ENCODE measurements at places on chromosomes 2 and 18.

- no peak for DNase-seq
Measured at GRCh38 chr18:59733421-59733820, 36.2 kb upstream of the CCBE1 start.

- DNase-seq, result no peak
Measured at GRCh38 chr2:119721462-119721861, 38.3 kb upstream of the PTPN4 start.

GRCh38 chr2:113910967-113911678, 21.2 kb downstream of the ACTR3 start:
- no peak for DNase-seq

DNA sequence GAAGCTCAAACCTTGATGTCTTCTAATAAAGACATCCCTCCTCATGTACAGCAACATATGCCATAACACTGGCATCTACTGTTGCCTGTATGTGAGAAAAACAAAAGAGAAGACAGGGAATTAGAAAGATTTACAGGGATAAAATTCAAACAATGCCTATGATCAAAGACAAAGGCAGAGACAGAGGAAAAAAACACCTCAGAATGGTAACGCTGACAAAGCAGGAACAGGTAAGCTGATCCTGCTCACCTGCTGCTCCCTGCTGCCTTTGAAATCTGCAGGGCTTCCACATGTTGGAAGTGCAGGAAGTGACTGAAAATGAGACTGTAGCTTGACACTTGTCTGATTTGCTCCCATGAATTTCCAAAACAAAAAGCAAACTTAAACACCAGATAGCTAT, 90.2 kb upstream of the DNAJC10 start:
- DNase-seq, result peak; percentile 31

DNA sequence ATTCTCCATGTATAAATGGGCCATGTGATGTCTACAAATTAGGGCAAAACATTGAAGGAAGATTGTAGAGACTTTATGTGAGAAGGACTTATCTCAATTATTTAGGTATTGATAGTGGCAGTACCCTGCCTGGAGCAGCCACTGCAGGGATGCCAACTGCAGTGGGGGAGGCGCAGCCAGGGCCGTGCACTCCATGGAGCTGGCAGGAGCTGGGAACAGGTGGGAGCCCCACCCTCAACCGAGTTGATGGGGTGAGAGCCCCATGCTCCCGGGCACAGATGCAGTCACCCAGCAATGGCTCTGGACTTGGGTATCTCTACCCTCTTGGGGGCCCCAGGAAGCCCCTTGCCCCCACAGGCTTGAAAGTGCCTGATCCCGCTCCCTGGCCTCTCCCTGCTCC, 564.3 kb downstream of the SLC4A3 start:
- no peak for DNase-seq

GRCh38 chr2:134549104-134549503, 169.7 kb downstream of the TMEM163 start:
- no peak for DNase-seq

DNA sequence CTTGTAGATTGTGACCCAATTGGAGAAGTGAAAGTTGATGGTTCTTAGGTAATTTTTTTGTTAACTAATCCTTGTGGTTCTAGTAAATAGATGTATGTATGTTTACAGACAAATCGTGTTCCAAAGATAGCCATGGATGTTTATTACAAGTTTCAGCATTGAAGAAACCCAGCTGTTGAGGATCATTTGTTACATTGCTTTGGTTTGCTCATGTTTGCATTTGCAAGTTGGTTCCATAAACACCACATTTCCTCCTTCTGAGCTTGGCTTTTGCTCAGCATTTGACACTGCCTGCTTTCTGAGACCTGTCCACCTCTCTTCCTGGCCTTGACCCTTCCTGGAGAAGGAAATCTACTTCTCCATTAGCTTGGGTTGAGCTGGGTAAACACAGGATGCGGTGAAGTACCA, 1.8 kb upstream of the CCDC68 start:
- DNase-seq, result no peak

DNA sequence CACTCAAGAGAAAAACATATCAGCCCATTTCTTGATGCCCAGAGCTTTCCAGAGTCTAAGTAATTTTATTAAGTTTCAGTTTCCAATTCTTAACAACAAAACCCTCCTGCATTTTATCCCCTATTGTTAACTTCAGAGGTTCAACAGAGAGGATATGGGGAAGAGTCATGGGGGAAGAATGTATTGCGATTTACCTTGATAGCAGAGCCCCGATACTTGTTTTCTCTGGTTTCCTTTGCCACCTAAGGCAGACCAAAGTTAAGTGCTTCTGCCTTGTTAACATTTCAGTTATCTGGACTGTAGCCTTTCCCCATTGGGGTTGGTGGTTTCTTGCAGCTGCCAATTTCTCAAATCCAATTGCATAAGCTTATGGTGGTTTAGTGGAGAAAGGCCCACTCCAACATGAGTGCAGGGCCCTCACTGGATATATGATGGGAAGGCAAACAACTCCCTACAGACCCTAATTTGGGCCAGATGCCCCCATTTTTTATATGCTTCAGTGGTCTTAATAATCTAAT, 82.0 kb upstream of the ITGB6 start:
- DNase-seq, result no peak

DNA sequence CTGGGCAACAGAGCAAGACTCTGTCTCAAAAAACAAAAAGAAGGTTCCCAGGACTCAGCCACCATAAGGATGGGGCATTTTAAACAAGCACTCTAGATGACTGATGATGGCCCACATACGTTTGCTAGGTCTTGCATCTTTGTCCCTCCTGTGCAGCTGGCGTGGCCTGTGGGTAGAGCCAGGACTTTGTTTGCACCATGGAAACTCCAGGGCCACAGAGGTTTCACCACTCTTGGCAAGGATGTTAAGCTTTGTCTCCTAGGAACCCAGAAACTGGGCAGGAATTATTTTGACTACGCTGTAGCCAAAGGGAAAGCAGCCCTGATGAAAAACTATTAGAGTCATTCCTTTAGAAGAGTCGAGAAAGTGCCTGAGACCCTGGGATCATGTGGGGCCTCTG, 75.3 kb upstream of the STPG4 start:
- DNase-seq, result no peak

- DNase-seq, result no peak
Measured at GRCh38 chr2:29776406-29776805, 145.0 kb downstream of the ALK start.

DNA sequence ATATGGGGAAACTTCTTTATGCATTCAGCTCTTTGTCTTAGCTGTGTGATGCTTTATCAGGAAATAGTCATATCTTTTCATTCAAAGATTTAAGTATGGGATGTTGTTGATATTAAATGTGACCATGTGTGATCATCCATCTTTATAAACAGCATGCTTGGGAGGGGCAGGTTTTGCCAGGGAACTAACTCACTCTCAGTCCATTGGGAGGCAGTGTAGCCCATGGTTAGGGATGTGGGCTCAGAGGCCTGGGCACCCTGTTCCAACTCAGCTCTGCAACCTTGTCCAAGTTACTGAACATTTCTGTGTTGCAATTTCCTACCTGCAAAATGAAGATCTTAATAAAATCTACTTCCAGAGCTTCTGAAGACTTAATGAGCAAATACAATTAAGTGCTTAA, 92.0 kb upstream of the BCL2L11 start:
- DNase-seq, result no peak

- DNase-seq, result no peak
Measured at GRCh38 chr2:53939656-53940055, 31.1 kb downstream of the PSME4 start.

DNA sequence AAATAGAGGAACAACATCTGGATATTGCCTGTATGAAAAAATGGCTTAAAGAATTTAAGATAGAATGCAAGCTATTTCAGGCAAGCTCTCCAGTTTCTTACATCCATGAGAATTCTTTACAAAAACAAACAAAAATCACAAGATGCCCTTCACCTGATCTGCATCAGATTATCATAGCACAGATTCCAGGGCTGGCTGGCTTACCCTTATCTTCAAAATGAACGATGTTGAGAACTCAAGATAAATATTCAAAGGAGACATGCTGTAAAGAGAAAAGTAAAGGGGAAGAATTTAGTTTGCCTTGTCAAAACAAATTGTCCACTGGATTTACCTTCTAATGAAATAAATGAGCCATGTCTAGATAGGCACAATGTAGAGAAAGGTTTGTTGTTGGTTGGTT, 18.7 kb upstream of the SLC40A1 start:
- no peak for DNase-seq

DNA sequence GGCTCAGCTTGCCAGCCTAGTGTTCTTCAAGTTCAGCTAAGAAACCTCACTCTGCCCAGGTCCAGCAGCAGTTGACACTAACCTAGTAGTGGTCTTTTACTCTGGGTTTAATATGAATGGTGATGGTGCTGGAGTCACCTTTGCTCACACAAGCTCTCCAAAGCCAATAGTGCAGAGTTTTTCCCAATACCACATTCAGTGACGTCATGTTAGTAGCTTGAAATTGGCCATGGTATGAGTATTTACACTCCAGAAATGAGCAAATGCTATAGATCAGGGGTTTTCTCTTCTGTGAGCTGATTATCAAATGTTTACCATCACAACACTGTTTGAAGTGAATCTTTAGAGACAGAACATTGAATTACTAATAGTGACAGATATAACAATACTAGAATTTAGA, 209.1 kb downstream of the KCNH7 start:
- DNase-seq, result no peak

DNA sequence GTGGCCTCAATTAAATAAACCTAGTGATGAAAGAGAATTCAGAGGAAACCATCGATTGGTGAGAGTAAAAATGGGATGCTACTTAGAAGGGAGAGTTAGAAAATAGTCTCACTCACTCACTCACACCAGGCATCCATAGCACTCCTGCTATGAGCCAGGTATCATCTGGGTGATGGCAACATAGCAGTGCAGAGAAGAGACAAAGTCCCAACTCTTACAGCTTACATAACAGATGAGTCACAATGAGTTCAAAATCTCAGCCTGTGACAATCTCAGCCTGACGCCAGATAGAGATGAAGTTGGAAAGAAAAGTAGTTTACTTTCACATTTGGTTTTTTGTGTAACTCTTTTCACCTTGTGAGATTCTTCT, 55.4 kb upstream of the THOC1 start:
- DNase-seq, result no peak

DNA sequence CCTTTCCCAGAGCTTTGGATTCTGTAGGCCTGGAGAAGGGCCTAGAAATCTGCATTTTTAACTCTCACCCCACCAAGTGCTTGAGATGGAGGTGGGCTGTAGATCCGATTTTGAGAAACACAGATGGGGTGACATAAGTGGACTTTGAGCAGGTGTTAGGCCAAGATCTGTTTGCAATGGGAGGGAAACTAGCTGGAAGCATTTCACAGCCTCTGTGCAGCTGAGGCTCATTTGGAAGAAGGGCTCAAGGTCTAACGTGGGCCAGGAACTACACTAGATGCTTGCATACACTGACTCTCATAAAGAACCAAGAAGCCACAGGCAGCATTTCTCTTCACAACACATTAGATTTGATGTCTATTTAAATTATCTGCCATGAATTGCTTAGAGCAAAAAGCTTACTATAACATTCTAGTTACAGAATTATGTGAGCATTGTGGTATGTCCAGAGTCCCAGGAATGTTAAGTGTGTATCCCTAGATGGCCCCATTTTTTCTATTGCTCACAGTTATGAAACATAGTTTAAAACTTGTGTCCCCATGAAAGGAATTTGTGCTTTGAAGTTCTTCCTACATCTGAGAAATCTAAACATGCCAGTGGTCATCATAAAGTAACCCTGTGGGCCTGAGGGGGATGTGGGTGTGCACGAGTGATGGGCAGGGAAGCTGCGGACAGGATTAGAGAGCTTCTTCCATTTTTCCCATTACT, 77.2 kb downstream of the CD28 start:
- DNase-seq, result no peak

- no peak for DNase-seq
Measured at GRCh38 chr2:1477196-1478040, 64.2 kb downstream of the TPO start.

DNA sequence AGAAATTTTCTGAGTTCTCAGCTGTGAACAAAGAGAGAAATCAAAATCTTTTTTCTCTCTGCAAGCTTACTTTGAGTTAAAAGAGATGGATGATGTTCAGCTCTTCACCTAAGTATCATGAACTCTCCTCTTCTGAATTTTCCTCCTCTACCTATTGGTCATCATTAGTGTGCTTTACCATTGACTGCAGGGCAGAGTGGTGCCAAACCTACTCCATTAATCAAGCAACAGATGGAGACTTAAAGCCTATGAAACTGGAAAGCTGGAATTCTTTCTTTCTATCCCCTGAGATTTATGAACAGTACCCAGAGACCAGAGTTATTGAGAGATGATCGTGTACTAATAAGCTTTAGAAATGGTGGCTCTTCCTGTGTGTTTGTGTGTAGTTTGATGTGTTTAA, 31.3 kb upstream of the LINC00305 start:
- DNase-seq, result no peak

DNA sequence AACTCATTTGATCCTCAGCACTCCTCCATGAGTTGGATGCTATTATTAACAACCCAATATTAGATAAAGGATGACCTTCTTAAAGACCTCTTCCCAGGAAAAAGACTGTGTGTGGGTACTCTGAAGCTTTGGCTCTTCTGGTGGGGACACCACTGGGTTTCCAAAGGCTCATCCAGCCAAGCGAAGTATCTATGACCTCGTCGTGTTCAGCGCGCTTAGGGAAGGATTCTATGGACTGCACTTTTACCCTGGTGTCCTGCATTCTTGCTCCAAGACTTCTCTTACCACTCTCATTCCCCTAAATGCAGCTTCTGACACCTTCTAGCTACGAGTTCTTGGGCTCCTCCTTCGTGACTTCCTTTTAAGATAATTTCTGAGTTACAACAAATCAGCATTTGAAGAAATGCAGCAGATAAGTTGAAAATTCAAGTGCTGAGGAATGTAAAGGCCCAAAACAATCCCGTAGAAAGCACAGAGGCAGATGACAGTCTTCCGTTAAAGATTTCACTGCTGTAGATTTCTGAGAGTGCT, 673 bp upstream of the HNMT start:
- no peak for DNase-seq

GRCh38 chr2:182456784-182457183, 29.9 kb upstream of the PDE1A start:
- DNase-seq, result no peak

DNA sequence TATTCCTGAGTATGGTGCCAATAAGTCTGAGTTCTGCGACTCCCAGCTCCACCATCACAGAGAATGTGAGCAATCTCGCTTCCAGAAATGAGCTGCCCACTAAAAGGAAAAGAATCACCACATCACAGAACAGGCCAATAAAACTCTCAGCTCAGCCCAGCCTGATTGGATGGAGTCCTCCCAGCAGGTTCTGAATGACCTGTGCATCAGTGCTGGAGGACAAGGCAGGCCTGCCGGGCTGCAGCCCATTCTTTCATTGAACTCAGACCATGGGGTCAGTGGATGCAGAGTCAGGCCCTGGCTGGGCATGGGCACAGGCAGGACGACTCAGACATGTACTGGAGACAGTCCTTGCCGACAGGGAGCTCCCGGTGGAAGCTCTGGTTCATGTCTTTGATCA, 132.7 kb upstream of the REV1 start:
- no peak for DNase-seq

DNA sequence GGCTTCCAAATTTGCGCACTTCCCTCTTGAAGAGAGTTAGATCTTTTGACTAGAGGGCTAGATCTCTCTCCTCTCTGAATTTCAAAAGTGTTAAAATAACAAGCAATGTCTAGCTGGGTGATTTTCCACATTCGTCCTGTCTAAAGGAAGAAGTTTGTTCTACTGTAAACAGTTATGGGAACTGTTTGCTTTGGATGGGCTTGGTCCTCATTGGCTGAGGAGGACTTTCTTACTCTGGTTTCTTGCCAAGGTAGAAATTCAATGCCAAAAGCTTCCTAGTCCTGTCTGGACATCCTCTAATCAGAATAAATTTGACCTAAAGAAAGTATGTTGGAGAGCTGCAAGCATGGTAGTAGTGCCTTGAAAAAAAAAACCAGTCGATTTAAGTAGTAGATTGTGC, 47.4 kb upstream of the RAPH1 start:
- no peak for DNase-seq

- no peak for DNase-seq
Measured at GRCh38 chr2:196951973-196952372, 25.5 kb upstream of the PGAP1 start.

Data from NCI-H187 (cell line).